Iris pigment epithelial cell (primary cell): ENCODE measurements at places on chromosomes 5 and 9.

DNA sequence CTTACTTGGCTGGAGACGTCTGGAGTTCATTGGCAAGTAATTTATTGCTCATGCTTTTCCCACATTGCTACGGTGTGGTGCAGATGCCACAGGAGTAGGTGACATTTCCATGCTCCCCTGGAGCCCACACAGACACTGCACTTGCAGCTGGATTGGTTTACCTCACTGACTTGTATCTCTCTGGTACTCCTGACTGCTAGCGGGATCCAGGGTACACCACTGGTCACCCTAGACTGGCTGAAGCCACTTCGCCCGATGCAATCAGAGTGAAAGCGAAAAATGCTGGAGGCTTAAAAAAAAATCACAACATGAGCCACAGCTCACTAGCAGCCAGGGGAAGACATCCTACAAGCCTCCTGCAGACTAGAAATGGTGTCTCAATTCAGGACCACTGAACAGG is 32.6 kb upstream of the SLIT3 start:
- no peak for DNase-seq

DNA sequence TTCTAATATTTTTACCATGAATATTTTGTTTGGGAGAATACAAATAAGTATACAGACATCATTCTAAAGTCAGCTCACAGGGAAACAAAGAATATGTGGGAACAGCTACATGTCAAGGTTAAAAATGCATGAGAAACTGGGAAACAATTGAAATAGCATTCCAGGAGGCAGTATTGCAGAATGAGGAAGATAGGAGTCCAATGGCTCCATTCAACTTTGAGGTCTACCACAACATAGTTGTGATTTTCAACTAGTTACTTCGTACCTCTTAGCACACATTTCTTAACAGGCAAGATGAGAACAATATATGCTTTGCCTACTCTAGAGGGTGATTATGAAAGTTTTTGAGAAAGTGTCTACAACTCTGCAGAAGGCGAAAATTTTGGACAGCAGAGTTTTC is 35.2 kb upstream of the CAST start:
- peak; percentile 97 for DNase-seq

GRCh38 chr5:96117771-96118651 is 156.4 kb upstream of the ELL2 start:
- DNase-seq, result peak; percentile 57

- DNase-seq, result no peak
Observed at GRCh38 chr5:171882118-171882517, 96.5 kb downstream of the SMIM23 start.

GRCh38 chr9:93871286-93871685 is 83.9 kb downstream of the BARX1 start:
- DNase-seq, result no peak

- DNase-seq, result no peak
Observed at GRCh38 chr9:86639899-86640379, 285.7 kb upstream of the TUT7 start.

- DNase-seq, result no peak
Observed at GRCh38 chr5:124707520-124707919, 38.9 kb downstream of the ZNF608 start.

GRCh38 chr9:86563936-86564335 is 209.7 kb upstream of the TUT7 start:
- no peak for DNase-seq

DNA sequence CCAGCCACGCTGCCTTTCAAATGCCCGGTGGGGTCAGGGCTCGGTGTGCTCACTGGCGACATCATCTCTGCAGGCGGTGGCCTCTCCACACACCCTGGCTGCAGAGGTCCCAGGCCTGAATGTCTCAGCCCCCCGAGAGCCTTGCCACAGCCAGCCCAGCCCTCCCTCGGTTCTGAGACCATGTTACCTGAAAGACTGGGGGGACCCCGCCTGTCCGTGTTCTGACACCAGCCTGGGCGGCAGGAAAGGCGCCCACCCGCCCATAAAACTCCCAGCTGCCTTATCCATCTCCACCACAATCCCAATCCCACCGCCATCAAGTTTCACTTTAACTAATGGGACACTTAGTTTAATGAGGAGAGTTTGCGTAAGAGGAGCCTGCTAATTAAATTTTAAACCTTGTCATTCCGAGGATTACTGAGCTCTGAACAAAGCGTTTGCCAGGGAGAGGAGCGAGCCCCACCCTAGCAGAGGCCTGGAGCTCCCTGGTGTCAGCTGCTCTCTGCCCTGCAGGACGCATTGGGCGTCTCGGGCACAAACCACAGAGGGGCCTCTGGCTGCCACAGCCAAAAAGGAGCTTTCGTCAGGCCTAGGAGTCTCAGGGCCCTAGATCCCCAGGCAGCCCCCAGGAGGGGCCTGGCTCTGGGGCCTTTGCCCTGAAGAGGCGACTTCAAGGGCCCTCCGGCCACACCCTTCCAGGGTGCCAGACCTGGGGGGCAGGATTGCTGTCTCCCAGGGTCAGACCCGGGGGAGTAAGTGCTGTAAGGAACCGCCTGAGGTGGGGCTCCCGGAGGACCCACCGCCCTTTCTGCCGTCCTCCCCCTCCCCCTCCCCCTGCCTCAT is 15.3 kb downstream of the LHX3 start:
- no peak for DNase-seq

- peak; percentile 31 for DNase-seq
Observed at GRCh38 chr5:103526164-103526915, 36.2 kb downstream of the NUDT12 start.

- peak; percentile 44 for DNase-seq
Observed at GRCh38 chr5:74541381-74541781, 99.1 kb downstream of the ENC1 start.

- DNase-seq, result no peak
Observed at GRCh38 chr5:80302636-80303035, 17.2 kb upstream of the SPZ1 start.

DNA sequence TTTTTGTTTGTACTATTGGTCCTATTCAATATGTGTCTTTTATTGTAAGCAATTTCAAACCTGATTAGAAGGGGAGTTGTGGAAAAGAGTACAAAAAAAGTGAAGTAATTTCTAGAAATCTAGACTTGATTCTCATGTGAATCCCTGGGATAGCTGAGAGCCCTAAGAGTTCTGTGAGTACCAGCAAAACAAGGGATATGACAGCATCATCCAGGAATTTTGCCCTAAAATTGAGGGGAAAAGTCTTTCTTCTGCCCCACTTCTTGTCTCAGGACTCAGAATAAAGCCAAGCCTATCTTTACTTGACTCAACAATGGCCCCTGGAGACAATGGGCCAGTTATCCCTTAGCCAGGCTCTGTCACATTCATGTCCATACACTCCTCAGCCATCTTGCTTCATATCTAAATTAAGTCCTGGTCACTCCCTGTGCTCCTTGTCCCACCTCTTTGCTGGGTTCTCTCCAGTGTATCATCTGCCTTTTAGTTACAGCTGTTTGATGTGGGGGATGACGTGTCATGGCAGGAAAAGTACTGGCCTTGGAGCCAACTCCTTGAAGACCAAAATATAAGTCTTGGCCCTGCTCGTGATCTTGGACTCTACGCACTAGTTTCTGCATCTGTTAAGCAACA is 81.2 kb downstream of the ADAMTS12 start:
- DNase-seq, result peak; percentile 59

- DNase-seq, result peak; percentile 51
Observed at GRCh38 chr5:168706655-168707069, 127.5 kb upstream of the PANK3 start.

DNA sequence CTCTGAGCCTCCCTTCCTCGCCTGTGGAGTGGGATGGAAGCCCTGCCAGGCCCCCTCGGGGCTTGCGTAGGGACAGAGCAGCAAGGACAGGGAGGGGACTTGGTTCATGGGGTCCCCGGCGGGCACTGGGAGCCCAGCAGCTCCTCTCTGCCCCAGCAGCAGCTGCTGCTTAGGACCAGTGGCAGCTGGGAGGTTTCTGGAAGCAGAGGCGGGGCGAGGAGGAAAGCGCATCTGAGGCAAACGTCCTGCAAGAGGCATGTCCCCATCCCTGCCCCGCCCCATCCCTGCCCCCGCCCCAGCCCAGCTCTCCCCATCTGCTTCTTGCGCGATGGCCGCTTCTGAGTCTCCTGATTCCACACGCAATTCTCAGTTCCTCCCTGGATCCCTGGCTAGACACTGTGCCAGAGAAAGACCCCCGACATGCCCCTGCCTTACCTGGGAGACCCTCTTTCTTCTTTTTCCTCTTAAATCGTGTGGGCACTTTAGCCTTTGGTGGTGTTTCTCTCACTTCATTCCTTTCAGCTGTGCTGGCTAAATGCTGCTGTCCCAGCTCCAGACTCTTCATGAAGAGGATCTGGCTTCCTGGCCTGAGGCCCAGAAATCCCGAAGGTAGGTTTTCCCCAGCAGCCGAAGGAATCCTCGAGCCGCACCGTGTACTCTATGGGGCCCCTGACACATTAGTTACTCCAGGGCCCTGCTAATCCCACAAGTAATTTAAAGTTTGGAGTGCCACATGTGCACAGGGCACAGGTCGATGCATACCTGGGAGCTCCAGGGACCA is 4.4 kb upstream of the OR2S2 start:
- DNase-seq, result peak; percentile 45

DNA sequence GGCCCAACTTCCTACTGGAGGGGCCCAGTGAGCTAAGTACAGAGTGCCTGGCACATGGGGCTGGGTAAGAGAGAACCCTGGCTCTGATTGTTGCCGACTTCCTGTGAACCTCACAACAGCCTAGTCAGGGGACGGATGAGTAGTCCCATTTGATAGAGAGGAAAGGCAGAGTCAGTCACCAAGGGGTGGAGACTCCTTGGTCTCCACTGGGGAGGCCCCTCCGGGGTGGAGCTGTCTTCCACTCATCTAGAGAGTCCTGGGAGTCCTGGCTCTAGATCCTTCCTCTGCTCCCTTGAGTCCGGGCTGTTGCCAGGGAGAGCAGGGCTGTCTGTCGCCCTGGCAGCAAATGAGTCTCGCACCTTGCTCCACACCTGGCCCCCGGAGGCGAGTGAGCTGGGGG is 8.0 kb downstream of the GRK6 start:
- no peak for DNase-seq

- DNase-seq, result peak; percentile 72
Observed at GRCh38 chr9:95507464-95508241, 9.1 kb downstream of the PTCH1 start.

GRCh38 chr9:133937120-133937519 is 55.0 kb downstream of the VAV2 start:
- DNase-seq, result no peak

DNA sequence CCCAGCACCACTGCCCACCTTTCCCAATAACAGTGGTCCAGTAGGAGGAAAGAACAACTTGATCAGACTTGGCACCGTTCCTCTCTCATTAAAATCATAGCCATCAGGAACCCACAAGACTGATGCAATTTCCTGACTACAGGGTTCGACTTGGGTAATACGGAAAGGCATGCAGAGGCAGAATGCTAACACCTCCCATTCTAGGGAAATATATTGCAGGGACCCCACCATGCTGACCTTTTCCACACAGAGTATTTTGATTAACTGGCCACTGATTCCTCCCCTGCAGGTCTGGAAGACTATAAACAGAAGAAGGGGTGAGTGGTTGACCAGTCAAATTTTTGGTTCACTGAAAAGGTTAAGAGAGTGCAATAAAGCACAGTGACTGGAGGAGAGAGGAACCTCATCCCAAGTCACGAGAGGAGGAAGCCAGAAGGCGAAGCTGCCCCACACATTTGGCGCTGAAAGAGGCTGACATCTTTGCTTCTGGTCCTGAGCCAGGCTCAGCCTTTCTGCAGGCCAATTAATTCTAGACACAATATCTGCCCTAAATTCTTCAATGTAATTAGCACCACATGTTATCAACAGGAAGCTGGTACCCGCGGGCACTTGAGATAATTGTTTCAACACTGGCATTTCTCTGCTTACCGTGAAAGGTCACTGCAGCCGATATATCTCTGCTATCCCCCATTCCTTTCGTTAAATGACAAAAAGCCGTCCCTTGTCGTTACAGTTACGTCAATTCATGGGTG is 64.7 kb upstream of the SPOCK1 start:
- DNase-seq, result peak; percentile 78
